Effector memory CD8-positive, alpha-beta T cell (primary cell): ENCODE measurements at places on chromosomes 4 and X.

DNA sequence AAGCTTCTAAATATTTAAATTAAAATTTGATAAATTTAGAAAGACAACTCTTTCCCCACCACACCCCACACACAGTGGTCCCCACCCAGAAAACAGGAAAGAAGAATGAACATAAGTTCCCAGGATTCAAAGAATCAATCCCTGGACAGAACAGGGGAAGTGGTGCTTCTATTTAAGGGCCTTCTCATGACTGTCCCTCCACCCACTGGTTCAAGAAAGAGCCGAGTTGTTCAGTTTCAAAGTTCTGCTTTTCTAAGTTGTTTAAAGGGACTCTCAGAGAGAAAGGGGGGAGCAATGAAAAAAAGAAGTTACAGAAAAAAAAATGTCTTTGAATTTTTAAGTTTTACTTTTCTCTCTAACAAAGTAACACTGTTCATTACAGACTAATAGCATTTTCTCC, 195.8 kb downstream of the PDGFC start:
- H3K4me1 ChIP-seq = no peaks in the 10 kb centered on the region
- no peak overlapping the region for H3K4me3 ChIP-seq
- H3K27ac ChIP-seq = no peak overlapping the region
- no peaks in the 10 kb centered on the region for H3K36me3 ChIP-seq
- no peak for DNase-seq
- H3K27me3 ChIP-seq = no peaks in the 10 kb centered on the region

GRCh38 chr4:1393866-1394265, 12.4 kb downstream of the NKX1-1 start:
- no peak overlapping the region for H3K4me3 ChIP-seq
- no peak overlapping the region for H3K27ac ChIP-seq
- no peaks in the 10 kb centered on the region for H3K4me1 ChIP-seq
- H3K36me3 ChIP-seq = no peaks in the 10 kb centered on the region
- no peak for DNase-seq

GRCh38 chr4:2615821-2616220, 79.4 kb downstream of the FAM193A start:
- peaks cover 45% of the 10 kb centered on the region for H3K4me1 ChIP-seq
- H3K36me3 ChIP-seq = peaks cover 2% of the 10 kb centered on the region
- DNase-seq = no peak
- H3K4me3 ChIP-seq = no peak overlapping the region
- no peaks in the 10 kb centered on the region for H3K27me3 ChIP-seq

DNA sequence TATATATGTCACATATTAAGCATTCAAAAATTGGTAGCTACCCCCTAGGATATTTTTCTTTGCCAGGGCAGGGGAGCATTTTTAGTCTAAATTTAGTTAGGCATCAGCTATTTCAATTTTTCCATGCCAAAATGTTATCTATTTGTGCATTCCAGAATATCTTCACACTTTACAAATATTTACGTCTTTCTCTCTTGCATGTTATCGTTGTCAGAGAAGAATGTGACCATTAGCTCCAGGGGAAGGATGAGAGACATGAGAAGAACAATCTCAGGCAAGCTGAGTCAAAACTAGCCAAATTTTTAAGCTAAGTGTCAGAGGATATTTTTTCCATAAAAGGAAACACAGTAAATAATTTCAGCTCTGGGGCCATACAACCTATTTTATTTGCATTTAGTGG, 885.0 kb upstream of the EPHA5 start:
- no peaks in the 10 kb centered on the region for H3K27me3 ChIP-seq
- H3K4me1 ChIP-seq = no peaks in the 10 kb centered on the region
- H3K36me3 ChIP-seq = no peaks in the 10 kb centered on the region
- DNase-seq = no peak
- H3K4me3 ChIP-seq = no peak overlapping the region

DNA sequence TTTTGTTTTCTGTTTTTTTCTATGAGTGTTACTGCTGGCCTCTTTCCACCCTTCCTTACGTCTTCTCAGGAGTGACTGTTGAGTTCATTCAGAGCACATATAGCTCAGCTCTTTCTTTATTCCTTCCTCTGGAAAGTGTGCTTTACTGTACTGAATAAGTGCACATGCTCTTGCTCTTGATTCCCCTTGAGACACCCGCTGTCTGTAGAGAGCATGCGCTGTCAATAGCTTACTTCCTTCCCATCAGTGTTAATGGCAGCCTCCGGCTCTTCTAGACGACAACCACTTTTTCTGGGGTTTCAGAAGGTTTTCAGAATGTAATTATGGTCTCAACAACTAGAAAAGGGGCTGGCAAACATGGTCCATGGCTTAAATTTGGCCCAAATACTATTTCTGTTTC, 504.9 kb downstream of the C4orf33 start:
- no peaks in the 10 kb centered on the region for H3K4me1 ChIP-seq
- H3K27ac ChIP-seq = no peak overlapping the region
- DNase-seq = no peak
- H3K4me3 ChIP-seq = no peak overlapping the region
- H3K36me3 ChIP-seq = no peaks in the 10 kb centered on the region

- no peak for DNase-seq
- no peak overlapping the region for H3K27ac ChIP-seq
- no peaks in the 10 kb centered on the region for H3K27me3 ChIP-seq
- H3K4me1 ChIP-seq = no peaks in the 10 kb centered on the region
These were observed 176.8 kb upstream of the GLRA2 start for GRCh38 chrX:14352511-14352910.

DNA sequence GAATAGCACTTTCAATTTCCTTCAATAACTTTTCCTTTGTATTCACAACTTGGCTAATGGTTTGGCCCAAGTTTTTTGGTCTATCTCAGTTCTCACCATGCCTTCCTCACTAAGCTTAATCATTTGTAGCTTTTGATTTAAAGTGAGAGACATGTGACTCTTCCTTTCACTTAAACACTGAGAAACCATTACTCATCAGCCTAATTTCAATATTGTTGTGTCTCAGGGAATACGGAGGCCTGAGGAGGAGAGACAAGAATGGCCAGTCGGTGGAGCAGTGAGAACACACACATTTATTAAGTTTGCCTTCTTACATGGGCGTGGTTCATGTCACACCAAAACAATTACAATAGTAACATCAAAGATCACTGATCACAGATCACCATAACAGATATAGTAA, 56.7 kb downstream of the TSPAN5 start:
- DNase-seq = no peak
- peak overlapping the region; percentile 47 for H3K27ac ChIP-seq
- no peaks in the 10 kb centered on the region for H3K27me3 ChIP-seq

- no peak overlapping the region for H3K27ac ChIP-seq
- DNase-seq = no peak
- H3K36me3 ChIP-seq = no peaks in the 10 kb centered on the region
- H3K4me3 ChIP-seq = no peak overlapping the region
These were observed 1297.3 kb downstream of the C4orf33 start for GRCh38 chr4:130393231-130393630.

DNA sequence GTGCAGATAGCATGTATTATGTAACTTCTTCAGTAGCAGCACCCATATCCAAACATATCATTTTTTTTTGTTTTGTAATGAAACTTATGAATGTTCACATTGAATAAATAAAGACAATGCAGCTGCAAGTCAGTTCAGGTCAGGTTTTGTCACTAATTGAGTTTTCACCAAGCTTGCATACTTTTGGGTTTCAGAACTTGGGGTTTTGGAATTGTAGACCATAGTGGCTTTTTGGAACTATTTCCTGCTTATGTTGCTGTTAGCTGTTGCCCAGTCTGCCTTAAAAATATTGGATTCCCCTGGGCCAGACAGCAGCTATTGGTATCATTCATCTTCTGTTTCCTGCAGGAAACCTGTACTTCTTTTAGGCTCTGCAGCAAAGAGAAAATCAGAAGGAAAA, 113.4 kb upstream of the LIMCH1 start:
- no peaks in the 10 kb centered on the region for H3K36me3 ChIP-seq
- DNase-seq = no peak
- no peaks in the 10 kb centered on the region for H3K4me1 ChIP-seq

GRCh38 chr4:179536694-179537093, 2094.5 kb upstream of the AGA start:
- no peaks in the 10 kb centered on the region for H3K27me3 ChIP-seq
- H3K4me1 ChIP-seq = no peaks in the 10 kb centered on the region
- no peak overlapping the region for H3K4me3 ChIP-seq
- H3K27ac ChIP-seq = no peak overlapping the region
- no peaks in the 10 kb centered on the region for H3K36me3 ChIP-seq

- H3K4me1 ChIP-seq = no peaks in the 10 kb centered on the region
- no peaks in the 10 kb centered on the region for H3K36me3 ChIP-seq
- H3K27me3 ChIP-seq = no peaks in the 10 kb centered on the region
- no peak overlapping the region for H3K27ac ChIP-seq
These were observed 1837.0 kb upstream of the PCDH7 start for GRCh38 chr4:28883211-28883610.

DNA sequence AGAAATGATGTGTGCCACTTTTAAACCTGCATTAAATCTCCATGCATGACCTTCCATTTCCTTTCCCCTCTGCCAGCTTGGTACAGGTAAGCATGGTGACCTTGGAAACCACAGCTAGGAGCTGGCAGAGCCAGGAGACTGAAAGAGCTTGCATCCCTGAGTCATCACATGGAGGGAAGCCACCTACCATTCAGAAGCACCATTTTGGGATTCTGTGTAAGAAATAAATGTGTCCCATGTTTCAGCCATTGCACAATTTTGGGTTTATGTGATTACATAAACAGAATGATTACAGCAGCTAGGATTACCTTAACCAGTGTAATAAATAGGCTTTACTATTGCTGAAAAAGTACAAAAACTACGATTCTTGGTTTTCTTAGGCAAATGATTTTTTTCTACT, 17.3 kb upstream of the CCDC149 start:
- DNase-seq = no peak
- H3K36me3 ChIP-seq = no peaks in the 10 kb centered on the region
- H3K4me3 ChIP-seq = no peak overlapping the region
- H3K4me1 ChIP-seq = no peaks in the 10 kb centered on the region
- H3K27ac ChIP-seq = no peak overlapping the region

- DNase-seq = no peak
These were observed 9.7 kb upstream of the GUF1 start for GRCh38 chr4:44668526-44668925.
